ENCODE measurements at places on chromosomes 16 and 17. TPM values are rescaled to one million over a fixed set of nuclear protein-coding genes. Genes with fewer than 3 reads are reported as not detected.
A peak's percentile ranks its signal among the peaks of the same experiment; 100 is the strongest.

GRCh38 chr17:77303620-77304019, 162.9 kb downstream of the SEC14L1 start:
- no peak for DNase-seq
- H3K4me3 ChIP-seq = no peak overlapping the region
- H3K27me3 ChIP-seq = no peaks in the 10 kb centered on the region
- H3K4me1 ChIP-seq = no peaks in the 10 kb centered on the region
- no peak overlapping the region for H3K27ac ChIP-seq

DNA sequence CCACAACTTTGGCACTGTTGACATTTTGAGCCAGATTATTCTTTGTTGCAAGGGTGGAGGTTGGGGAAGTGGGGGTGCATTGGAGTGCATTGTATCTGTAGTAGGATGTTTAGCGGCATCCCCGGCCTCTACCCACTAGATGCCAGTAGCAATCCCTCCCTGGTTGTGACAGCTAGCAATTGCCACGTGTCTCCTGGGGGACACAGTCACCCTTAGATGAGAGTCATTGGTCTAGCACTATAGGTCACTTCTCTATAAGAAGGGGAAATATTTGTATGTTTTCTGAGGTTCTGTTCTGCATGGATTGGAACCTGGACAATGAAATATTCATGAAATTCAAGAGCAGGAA, 32.4 kb downstream of the MSI2 start:
- no peak overlapping the region for H3K4me3 ChIP-seq
- H3K27ac ChIP-seq = no peak overlapping the region
- no peaks in the 10 kb centered on the region for H3K27me3 ChIP-seq

DNA sequence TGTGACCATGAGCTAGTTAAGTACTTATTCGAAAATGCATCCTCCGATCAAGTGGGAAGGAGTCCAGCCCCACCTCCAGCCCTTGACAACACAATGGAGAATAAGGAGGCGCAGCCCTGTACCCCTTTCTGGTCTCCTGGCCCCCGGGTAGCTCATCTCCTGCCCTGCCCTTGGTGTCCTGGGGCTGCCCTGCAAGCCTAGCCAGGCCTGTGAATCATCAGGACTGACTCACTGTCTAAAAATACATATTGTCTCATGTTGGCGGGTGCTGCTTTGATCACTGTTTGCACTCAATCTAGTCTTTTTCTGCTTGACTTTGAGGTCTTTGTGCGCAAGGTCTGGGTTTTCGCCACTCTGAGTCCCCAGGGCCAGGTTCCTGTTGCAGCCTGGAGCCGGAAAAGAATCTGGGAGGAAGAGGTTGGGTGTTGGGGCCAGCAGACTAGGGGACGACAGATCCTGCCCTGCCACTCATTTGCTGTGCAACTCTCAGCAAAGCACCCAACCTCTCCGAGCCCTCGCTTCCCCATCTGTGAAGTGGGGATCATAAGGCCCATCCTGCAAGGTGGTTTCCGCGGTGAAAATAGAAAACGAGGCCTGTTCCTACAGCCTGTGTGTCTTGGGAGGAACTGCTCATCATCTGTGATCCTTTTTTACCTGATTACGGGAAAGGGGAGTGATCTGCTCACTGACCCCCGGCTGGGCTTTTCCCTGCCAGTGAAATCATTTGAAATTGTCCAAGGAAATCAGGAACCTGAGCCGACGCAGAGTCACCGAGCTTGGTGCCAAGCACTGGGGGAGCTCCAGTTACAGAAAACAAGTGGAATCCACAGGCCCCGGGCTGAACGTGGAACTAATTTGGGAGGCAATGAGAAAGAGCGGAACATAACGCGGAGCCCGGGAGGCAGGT, 230.4 kb downstream of the PARN start:
- no peak for DNase-seq
- no peaks in the 10 kb centered on the region for H3K27me3 ChIP-seq
- peak overlapping the region; percentile 54 for H3K27ac ChIP-seq
- H3K4me1 ChIP-seq = peaks cover 21% of the 10 kb centered on the region
- H3K36me3 ChIP-seq = no peaks in the 10 kb centered on the region

- DNase-seq = no peak
- no peaks in the 10 kb centered on the region for H3K36me3 ChIP-seq
- no peak overlapping the region for H3K27ac ChIP-seq
- H3K4me3 ChIP-seq = no peak overlapping the region
- no peaks in the 10 kb centered on the region for H3K4me1 ChIP-seq
- no peaks in the 10 kb centered on the region for H3K27me3 ChIP-seq
Observed at GRCh38 chr17:78748730-78749317, 33.2 kb downstream of the CYTH1 start.

GRCh38 chr17:44798356-44798755, 31.7 kb downstream of the GJC1 start:
- H3K36me3 ChIP-seq = no peaks in the 10 kb centered on the region
- H3K4me3 ChIP-seq = no peak overlapping the region
- H3K4me1 ChIP-seq = no peaks in the 10 kb centered on the region
- DNase-seq = no peak
- no peak overlapping the region for H3K27ac ChIP-seq

GRCh38 chr16:86651823-86652222, 73.5 kb downstream of the FOXL1 start:
- no peaks in the 10 kb centered on the region for H3K4me1 ChIP-seq
- H3K27me3 ChIP-seq = no peaks in the 10 kb centered on the region
- H3K36me3 ChIP-seq = no peaks in the 10 kb centered on the region
- no peak overlapping the region for H3K4me3 ChIP-seq
- H3K27ac ChIP-seq = no peak overlapping the region

DNA sequence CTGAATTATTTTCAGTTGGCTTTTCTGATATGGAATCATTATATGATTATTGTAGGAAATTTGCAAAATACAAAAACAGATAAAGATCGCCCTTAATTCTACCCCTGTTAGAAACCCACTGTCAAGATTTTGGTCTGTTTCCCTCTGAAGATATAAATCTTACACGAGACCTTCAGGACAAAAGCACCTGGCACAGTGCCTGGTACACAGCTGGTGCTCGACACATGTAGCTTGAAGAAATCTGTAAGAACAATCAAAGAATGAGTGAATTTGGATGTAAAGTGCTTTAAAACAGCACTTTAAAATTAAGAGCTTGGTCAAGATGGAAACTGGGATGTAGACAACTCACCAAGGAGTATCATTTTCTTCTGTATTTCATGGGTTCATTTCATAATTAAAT, 181.1 kb downstream of the C16orf78 start:
- H3K27me3 ChIP-seq = no peaks in the 10 kb centered on the region
- no peaks in the 10 kb centered on the region for H3K36me3 ChIP-seq
- H3K4me1 ChIP-seq = 0 out of 2 replicates have a peak, but pooled peaks cover 3% of the 10 kb centered on the region
- no peak overlapping the region for H3K4me3 ChIP-seq
- H3K27ac ChIP-seq = no peak overlapping the region

DNA sequence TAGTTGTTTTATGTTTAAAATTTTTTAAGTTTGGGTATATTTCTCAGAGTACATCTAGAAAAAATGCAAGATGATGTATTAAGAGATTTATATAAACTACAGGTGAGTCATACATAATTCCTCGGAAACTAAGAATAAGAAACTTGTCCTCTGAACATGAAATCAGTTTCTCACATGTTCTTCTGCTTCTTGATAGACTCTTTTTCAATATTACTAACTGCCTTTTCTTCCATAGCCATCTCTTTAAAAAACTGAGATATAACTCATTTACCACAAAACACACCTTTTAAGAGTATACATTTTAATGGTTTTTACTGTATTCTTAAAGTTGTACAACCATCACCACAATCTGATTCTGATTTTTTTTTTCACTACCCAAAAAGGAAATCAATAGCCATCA, 238.4 kb upstream of the AXIN2 start:
- DNase-seq = no peak
- H3K36me3 ChIP-seq = no peaks in the 10 kb centered on the region
- no peaks in the 10 kb centered on the region for H3K4me1 ChIP-seq
- H3K4me3 ChIP-seq = no peak overlapping the region
- H3K27ac ChIP-seq = no peak overlapping the region

DNA sequence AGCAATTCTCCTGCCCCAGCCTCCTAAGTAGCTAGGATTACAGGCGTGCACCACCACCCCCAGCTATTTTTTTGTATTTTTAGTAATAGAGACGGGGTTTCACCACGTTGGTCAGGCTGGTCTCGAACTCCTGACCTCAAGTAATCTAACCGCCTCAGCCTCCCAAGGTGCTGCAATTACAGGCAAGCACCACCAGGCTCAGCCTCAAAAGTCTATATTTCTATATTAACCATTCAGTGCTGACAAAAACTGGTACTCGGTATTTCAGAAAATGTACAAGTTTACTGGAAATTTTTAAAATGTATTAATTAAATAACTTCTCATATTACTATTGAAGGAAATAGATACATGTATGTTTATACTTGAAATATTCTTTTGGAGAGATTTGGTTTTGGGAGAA, 1.4 kb upstream of the HEXD start:
- peaks cover 17% of the 10 kb centered on the region for H3K4me1 ChIP-seq
- peak; percentile 58 for DNase-seq
- H3K36me3 ChIP-seq = no peaks in the 10 kb centered on the region
- no peaks in the 10 kb centered on the region for H3K27me3 ChIP-seq
- H3K27ac ChIP-seq = no peak overlapping the region

GRCh38 chr16:359871-360697, 7.6 kb upstream of the AXIN1 start:
- no peaks in the 10 kb centered on the region for H3K36me3 ChIP-seq
- H3K4me1 ChIP-seq = peaks cover 8% of the 10 kb centered on the region
- no peak overlapping the region for H3K27ac ChIP-seq

- no peaks in the 10 kb centered on the region for H3K36me3 ChIP-seq
- no peak overlapping the region for H3K4me3 ChIP-seq
- DNase-seq = no peak
- no peak overlapping the region for H3K27ac ChIP-seq
- peaks cover 16% of the 10 kb centered on the region for H3K4me1 ChIP-seq
Observed at GRCh38 chr17:3848229-3848835, 2.3 kb upstream of the NCBP3 start.

GRCh38 chr17:49850772-49851386, 3.0 kb upstream of the TAC4 start:
- 0 out of 2 replicates have a peak, but pooled peaks cover 3% of the 10 kb centered on the region for H3K36me3 ChIP-seq
- no peaks in the 10 kb centered on the region for H3K27me3 ChIP-seq
- no peak overlapping the region for H3K27ac ChIP-seq

- H3K4me1 ChIP-seq = no peaks in the 10 kb centered on the region
- no peaks in the 10 kb centered on the region for H3K36me3 ChIP-seq
- H3K27me3 ChIP-seq = no peaks in the 10 kb centered on the region
- H3K27ac ChIP-seq = no peak overlapping the region
- no peak overlapping the region for H3K4me3 ChIP-seq
- no peak for DNase-seq
Observed at GRCh38 chr16:15843635-15844279, 13.1 kb downstream of the MYH11 start.

DNA sequence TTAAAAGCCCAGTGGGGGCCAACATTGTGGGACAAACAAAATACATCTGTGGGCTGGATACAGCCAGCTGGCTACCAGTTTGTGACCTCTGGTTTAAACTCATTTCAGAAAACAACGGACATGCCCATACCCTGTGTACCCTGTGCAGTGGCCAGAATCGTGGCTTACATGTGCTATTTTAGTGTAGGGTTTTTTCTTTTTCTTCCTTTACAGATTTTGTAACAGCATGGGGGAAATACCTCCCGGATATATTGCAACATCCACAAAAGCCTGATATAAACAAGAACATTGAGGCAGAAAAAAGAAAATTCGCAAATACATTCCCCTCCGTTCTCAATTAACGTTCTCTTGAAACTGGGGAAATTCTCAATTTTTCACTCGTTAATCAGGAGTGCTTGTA, 7.3 kb downstream of the HS3ST4 start:
- no peak for DNase-seq
- H3K4me3 ChIP-seq = no peak overlapping the region
- no peak overlapping the region for H3K27ac ChIP-seq
- no peaks in the 10 kb centered on the region for H3K36me3 ChIP-seq
- H3K27me3 ChIP-seq = no peaks in the 10 kb centered on the region

- no peak overlapping the region for H3K27ac ChIP-seq
- DNase-seq = no peak
- H3K4me3 ChIP-seq = no peak overlapping the region
- no peaks in the 10 kb centered on the region for H3K36me3 ChIP-seq
- no peaks in the 10 kb centered on the region for H3K27me3 ChIP-seq
Observed at GRCh38 chr17:80018917-80019651, 16.6 kb downstream of the TBC1D16 start.

DNA sequence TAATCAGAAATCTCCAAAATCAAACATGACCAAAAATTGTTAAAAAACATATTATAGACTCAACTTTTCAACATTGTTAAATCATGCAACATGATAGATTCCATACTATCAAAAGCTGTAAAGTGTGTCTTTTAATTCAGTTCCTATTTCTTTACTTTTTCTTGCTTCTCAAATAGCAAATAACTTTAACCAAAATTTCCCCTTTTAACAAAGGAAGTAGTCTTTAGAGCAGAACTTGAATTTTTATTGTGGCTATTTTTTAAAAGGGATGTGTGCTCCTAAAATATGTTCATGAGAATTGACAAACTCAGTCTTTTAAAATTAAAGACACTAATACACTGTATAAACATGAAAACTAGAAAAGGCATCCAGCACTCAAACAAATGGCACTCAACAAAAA, 49.1 kb downstream of the SPAG9 start:
- no peaks in the 10 kb centered on the region for H3K36me3 ChIP-seq
- no peaks in the 10 kb centered on the region for H3K27me3 ChIP-seq
- peak overlapping the region; percentile 52 for H3K27ac ChIP-seq

DNA sequence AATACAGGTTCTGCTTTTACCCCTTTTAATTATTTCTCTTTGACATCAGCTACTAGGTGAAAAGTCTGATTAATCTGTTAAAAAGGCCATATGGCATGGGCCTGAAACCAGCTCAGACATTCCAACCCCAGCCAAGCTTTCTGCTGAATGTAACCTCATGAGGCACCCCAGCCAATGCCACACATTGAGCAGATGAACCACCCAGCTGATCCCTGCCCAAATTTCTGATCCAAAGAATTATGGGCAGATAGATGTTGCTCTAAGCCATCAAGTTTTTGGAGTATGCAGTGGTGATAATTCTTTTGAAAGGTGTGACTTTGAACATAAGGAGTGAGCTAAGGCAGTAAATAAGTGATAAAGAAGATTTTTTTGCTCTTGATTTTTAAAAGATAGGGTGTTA, 177.6 kb upstream of the AXIN2 start:
- no peak overlapping the region for H3K4me3 ChIP-seq
- DNase-seq = no peak
- H3K4me1 ChIP-seq = no peaks in the 10 kb centered on the region

DNA sequence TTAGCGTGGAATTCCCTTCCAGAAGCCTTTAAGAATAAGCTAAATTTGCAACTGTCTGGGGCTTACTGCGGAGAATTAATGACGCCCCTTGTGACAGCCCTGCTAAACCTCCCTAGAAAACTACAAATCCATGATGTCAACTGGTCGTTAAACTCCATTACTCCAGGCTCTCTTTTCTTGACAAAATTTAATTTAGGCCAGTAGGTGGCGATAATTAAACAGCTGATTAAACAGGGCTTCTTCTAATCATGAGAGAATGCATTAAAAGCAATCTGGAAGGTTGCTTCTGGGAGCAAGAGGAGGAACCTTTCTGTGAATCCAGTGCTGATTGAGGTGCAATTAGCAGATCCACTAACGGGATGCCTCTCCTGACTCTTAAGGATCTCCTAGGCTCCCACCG, 8.1 kb upstream of the NLRP1 start:
- H3K4me1 ChIP-seq = no peaks in the 10 kb centered on the region
- H3K36me3 ChIP-seq = no peaks in the 10 kb centered on the region
- H3K4me3 ChIP-seq = no peak overlapping the region
- no peak overlapping the region for H3K27ac ChIP-seq
- DNase-seq = peak; percentile 86

The MRPL27 gene
- 48.6 TPM for total RNA-seq

The IRX3 gene
- total RNA-seq = not detected

The EVI2B gene
- total RNA-seq = 0.76 TPM

The RPL19 gene
- total RNA-seq = 4,663 TPM

The IL17C gene
- total RNA-seq = not detected

The NPIPB2 gene
- 4.5 TPM for total RNA-seq

The PRR35 gene
- total RNA-seq = not detected

Data from Karpas-422 (cell line).